ENCODE measurements at places on chromosomes 5 and 9.

DNA sequence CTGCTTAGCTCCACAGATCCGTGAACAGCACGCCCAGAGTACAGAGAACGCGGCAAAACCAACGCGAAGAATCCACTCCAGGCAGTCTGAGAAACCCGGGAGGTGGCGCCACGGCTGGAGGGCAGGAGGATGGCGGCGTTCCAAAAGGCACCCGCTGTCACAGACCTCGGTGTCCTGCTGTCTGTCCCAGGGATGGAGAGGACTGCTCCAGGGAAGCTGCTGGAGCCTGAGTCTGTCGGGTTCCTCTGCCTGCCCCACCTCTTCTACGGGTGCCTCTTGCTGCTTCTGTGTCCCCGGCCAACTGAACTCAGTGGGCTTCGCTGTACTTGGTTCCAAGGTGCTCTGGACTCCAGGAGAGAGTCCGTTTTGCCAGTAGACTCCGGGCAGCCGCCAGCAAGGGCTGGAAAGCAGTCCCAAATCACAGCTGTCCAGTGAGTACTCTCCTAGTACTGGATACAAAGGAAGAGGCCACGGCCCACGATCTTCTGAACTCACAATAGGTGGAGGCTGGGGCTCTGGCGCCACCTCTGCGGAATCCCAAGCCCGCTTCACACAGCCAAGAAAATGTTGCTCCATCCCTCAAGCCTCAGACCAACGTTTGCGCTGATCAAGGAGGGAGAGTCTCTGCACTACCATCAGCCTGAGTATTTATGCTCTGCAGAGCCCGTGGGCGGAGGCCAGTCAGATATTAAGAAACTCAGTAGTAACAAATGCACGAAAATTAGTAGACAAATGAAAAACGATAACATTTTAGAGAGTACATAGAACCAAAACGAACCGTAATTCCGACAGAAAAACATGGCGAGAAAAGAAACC lies 440 bp downstream of the ANXA2R start:
- peak; percentile 80 for DNase-seq

DNA sequence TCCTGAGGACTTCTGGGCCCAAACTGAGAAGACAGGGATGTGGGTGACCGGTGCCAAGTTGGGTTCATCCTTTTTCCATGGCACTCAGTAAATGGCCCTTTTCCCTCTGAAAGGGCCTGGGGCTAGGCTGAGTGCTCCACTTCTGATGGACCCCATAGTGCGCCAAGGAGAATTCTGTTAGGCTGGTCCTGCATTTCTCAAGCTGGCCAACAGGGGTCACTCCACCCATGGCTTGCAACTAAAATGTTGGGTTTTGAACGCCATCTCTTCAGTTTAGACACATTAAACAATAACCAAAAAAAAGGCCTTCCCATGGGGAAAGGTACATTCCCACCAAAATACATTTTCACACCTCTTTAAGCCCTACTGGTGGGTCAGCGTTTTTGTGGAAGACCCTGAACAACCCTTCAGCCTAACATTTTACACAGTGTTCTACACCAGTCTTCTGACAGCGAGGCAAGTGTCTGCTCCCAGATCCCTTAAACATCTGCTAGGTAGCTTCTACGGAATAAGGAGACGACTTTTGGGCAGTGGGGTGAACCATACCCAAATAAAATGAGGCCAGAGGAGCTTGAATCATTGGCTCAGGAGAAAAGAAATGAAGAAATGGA lies 27.3 kb downstream of the CNTFR start:
- peak; percentile 18 for DNase-seq

- DNase-seq, result no peak
These were observed 81.2 kb downstream of the MTAP start for GRCh38 chr9:21883642-21884041.

DNA sequence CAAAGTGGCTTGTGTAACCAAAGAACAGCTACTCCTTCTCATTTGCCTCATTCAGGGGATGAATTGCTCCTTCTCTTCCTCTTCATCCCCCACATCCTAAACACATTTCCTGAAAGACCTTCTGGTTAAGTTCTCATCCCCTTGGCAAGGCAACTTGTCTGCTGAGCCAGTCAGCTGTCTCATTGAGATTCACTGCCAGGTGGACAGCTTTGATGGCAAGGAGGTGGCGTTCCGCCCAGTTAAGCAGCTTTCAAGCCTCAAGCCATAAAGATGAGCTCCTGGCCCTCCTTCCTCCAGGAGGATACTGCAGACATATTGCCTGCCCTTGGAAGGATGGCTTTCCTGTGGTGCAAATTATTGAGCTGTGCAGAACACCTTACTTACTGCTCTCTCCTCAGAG lies 448.6 kb upstream of the MPDZ start:
- DNase-seq, result no peak

GRCh38 chr5:98066910-98067309 lies 706.6 kb upstream of the RGMB start:
- no peak for DNase-seq

DNA sequence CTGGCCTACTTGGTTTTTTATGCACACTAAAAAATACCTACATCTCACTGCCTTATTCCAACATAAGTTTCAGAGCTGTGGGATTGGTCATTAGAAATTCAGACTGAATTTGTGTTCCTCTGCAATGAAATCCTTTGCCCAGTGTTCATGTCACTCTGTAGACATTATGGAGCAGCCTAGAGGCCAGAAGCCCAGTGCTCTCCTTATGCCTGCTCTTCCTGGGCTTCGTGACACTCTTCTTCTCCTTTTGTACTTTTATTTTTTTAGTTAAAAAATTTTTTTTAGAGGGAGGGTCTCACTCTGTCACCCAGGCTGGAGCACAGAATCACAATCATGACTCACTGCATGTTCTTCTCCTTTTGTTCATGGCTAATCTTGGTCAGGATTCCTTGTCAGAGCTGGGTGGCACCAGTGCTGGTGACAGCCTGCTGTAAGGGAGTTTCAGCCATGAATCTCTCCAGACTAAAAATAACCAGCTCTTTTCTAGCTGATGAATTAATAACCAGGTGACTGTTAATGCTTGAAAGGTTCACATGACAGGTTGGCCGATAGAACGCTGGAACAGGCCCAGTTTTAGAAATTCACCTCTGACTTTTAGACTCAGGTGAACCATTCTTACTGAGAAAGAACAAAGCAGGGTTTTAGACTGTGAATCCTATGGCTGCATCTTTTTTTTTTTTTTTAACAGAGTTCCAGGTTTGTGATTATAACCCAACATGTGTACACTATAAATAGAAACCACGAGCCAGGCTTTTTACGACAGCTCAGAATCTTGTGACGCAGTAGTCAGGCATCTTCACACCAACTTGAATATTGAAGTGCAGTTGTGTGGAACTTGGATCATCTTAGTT lies 34.1 kb upstream of the C5orf47 start:
- no peak for DNase-seq

GRCh38 chr5:166883016-166883415 lies 1408.4 kb upstream of the WWC1 start:
- DNase-seq, result no peak

DNA sequence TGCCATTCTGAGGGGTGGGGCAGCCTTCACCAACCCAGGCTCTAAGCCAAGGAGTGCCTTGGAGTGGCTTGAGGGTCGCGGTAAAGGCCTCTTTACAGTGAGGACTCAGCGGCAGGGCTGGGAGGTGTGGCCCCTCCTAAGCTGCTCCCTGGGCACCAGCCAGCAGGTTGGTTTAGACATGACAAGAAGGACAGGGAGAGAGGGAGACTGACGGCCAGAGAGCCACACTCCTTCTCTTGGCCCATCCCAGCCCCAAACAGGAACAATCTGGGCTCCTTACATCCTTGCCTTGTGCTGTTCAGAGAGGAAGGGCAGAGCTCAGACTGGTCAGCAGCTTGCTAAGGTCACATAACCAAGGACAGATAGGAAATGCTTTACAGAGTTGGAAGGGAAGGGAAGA lies 94.5 kb downstream of the LMX1B start:
- no peak for DNase-seq

DNA sequence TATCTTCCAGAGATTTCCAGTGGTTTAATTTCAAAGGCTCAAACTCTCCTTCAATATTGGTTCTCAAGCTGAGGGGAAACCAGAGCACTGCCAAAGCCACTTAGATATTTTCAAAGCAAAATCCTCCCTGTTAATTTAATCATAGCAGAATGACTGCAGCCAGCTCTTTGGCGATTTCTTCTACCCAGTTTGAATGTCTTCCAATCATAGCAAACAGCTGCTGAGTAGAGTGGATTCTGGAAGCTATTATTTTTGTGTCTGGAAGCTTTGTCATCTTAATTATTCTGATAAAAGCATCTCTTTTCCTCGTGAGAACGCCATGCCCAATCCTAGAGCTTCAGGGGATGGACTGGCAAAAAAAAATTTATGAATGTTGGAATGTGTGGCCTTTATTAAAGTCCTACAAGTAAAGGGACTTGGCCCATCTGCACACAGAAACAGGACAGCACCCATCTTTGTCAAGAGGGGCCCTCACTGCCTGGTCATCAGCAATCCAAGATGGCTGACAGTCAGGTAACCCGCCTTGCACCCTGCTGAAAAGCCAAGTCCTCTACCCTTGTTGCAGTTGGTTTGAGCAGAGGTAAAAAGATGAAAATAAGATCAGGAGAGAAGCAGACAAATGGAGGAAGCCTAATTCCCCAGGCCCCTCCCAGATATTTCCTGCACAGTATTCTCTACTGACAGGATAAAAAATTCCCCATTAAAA lies 125.1 kb downstream of the SUSD1 start:
- DNase-seq, result no peak

DNA sequence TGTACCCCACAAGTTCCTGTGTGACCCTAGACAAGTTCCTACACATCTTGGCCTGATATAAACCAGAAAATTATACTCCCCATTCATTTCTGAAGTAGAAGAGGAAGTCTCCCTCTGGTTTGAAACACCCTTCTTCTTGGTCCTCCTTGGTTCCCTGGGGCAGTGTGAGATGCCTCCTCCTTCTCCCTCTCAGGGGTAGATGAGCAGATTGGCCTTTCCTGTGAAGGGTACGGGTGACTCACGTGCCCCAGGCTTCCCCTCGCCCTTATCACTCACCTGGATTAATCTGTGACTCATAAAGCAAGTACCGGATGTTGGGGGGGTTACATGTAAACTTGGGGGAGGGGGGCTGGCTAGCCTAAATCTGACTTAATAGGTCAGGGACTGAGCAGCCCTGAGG lies 11.1 kb upstream of the AQP3 start:
- DNase-seq, result peak; percentile 83

- DNase-seq, result no peak
These were observed 242.1 kb downstream of the FSTL4 start for GRCh38 chr5:133370036-133370831.

GRCh38 chr9:71835596-71835995 lies 67.3 kb upstream of the CEMIP2 start:
- no peak for DNase-seq

GRCh38 chr9:132809677-132810271 lies 68.3 kb downstream of the AK8 start:
- no peak for DNase-seq

DNA sequence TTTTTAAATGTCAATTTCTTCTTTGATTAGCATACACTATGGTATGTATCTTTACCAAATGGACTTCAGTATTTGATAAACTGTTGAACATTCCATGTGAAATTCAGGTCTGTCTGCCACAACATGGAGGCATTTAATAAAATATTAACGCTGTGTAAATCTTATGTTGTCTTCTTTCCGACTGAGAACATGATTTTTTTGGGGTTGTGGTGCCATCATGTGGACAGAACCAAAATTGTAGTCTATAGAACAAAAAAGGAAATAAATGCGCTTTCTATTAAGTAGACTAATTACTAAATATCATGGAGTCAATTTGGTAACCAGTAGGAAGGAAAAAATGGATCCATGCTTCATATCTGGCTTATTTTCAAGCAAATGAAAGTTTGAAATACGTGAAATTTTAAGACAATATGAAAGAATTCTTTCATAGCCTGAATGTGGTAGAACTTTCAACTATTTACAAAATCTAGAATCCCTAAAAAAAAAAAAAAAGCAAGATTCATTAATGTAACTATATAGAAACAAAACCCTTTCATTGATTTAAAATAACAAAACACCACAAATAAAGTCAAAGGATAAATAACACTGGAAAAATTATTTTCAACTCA lies 2.8 kb upstream of the PLK2 start:
- DNase-seq, result peak; percentile 56

- no peak for DNase-seq
These were observed 45.4 kb upstream of the EDIL3 start for GRCh38 chr5:84430079-84430478.

- DNase-seq, result no peak
These were observed 129.9 kb downstream of the TLE4 start for GRCh38 chr9:79701651-79702050.

- peak; percentile 20 for DNase-seq
These were observed 86.4 kb downstream of the MED10 start for GRCh38 chr5:6291961-6292360.

- no peak for DNase-seq
These were observed 138.4 kb upstream of the ZNF618 start for GRCh38 chr9:113737517-113738271.

DNA sequence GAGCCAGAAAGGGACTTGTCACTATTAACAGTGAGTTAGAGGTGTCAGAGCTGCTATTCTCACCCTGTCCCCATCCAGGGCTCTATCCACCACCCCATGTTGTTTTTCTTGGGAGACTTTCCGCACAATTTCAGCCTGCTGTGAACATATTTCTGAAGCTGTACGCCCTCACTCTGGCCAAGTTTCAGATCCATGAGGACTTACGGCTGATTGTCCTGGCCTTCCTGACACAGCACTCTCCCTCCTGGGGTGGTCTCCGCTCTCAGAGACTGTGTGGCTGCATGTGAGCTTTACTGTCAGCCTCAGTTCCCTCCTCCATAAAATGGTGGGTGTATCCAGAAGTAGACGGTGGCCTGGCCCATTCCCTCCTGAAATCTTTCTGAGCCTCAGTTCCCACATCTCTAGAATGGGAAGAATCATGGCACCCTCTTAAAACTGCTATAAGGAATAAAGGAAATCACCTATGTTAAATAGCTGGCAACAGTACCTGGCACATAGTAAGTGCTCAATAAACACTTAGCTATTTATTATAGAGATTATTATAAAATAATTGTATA lies 804 bp upstream of the IL17B start:
- no peak for DNase-seq

GRCh38 chr9:129542741-129543140 lies 78.2 kb downstream of the C9orf50 start:
- no peak for DNase-seq

DNA sequence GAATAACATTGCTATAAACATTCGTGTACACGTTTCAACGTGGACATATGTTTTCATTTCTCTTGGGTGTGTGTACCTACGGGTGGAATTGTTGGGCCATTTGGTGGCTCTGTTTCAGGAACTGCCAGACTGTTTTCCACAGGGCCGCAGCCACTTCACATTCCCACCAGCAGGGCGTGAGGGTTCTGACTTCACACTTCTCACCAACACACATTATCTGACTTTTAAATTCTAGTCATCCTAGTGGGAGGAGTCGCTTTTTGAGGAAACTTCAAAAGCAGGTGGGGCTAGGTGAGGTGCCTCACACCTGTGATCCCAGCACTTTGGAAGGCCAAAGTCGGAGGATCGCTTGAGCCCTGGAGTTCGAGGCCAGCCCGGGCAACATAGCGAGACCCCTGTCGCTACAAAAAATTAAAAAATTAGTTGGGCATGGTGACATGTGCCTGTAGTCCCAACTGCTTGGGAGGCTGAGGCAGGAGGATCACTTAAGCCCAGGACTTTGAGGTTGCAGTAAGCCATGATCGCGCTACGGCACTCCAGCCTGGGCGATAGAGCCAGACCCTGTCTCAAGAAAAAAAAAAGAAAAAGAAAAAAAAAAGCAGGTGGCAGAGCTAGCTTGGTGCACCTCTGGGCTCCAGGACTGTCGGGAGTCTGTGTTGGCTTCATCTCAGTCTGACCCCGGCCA lies 28.5 kb downstream of the TSPAN17 start:
- DNase-seq, result no peak

GRCh38 chr5:61621202-61621650 lies 289.2 kb downstream of the ZSWIM6 start:
- no peak for DNase-seq

- no peak for DNase-seq
These were observed 74.4 kb upstream of the ATP10B start for GRCh38 chr5:160926428-160926827.

Data from CD4-positive, alpha-beta T cell treated with Interleukin-17A for 4 hours (primary cell).